ENCODE measurements at places on chromosomes 2 and 18.

DNA sequence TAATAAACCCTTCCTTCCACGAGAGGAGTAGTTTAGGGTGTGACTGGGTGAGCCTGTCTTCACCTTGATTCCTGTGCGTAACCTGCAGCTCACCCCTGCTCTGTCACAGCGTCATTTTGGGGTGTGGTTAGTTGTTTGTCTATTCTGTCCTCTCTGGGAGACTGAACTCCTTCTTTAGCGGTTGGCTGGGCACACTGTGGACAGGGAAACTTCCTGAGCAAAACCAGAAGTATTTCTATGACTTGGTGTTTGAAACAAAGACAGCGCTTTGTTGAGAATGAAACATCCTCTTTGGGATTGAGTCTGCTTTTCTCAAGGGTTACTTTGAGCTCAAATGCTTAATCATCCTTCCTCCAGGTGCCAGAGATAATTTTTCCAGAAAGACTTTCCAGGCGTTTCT lies 270.7 kb downstream of the HRH4 start:
- no peak for DNase-seq

GRCh38 chr2:215619989-215620388 lies 184.1 kb upstream of the FN1 start:
- no peak for DNase-seq

GRCh38 chr2:151520976-151521375 lies 111.3 kb downstream of the RIF1 start:
- DNase-seq, result no peak

DNA sequence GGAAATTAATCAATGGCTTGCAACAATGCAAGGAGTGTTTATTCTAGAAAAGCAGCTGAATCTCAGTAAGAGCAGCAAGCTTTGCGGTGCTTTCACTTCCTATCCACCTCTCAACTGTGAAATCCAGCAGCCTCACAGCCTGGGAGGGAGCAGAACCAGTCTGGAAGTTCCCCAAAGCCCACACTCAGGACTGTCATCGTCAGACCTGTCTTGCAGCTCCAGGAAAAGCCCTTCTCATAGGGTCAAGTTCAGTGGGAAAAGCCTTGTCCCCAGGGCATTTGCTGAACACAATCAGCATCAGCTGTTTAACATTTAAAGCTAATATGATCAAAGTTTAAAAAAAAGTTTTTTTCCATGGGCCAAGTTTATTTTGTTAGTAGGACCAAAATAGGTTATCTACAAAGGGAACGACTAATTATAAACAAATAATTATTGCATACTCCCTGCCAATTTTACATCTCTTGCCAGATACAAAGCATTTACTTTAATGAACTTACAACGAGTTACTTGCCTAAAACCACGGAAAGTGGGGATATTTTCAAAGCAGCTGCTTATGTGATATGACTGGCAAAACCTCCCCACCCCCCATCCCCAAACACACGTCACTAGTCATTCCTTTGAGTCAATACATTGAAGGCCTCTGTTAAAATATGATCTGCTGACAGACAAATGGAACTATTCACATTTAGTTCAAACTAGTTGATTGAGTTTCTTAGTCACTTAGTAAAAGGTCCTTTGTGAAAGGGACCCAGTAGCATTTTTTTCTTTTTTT lies 36.8 kb downstream of the PARD6G start:
- no peak for DNase-seq

GRCh38 chr2:71831193-71831577 lies 316.5 kb downstream of the CYP26B1 start:
- DNase-seq, result no peak

DNA sequence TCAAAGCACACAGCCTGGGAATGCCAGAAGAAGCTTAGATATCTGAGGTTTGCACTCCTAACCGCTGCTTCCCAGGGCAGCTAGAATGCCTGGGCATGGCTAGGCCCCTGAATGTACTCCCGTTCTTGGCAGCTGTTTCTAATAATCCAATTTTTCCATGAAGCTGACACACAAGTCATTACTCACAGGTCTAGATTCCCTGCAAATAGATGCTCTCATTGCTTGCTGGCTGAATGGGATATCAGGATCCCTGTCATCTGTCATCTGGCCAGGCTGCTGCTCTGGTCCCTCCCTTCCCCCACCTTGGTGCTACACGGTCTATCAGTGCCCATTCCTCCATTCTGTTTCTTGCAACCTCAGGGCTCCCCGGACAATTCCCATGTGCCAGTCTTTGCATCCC lies 40.7 kb upstream of the TEX51 start:
- no peak for DNase-seq

GRCh38 chr2:188307850-188308283 lies 16.2 kb downstream of the GULP1 start:
- no peak for DNase-seq

DNA sequence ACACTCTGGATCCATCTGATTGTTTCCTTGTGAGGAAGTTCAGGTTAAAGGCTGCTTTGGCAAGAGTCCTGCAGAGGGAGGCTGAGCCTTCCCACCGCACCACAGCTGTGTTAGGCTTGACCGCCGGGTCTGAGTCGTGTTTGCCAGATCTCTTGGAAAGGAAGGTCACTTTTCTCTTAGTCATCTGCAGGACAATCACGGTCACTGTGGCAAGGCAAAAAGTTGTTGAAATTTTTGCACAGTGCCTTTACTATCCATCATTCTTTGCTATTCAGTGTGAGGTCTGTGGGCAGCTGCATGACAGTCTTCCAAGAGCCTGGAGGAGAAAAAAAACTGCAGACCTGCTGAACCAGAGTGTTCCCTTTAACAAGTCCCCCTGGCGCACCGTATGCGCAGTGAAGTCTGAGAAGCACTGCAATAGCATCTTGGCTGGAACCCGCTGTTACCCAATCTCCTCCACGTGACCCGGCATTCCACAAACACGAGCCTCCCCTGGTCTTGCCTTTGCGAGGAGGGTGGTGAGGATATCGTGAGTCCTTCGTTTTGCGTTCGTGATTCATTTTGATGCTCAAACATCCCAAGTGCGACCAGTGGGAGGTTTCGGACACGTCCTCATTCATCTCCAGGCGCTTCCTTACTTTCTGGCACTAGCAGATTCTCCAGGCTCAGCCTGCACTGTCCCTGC lies 23.0 kb downstream of the BIN1 start:
- no peak for DNase-seq

DNA sequence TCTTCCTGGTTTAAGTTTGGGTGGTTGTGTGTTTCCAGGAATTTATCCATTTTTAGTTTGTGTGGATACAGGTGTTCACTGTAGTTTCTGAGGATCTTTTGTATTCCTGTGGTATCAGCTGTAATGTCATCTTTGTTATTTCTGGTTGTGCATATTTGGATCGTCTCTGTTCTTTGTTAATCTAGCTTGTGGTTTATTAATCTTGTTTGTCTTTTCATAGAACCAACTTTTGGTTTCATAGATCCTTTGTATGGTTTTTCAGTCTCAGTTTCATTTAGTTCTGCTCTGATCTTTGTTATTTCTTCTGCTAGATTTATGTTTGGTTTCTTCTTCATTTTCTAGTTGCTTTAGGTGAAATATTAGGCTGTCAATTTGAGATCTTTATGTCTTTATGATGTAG lies 202.4 kb upstream of the ZSWIM2 start:
- no peak for DNase-seq

DNA sequence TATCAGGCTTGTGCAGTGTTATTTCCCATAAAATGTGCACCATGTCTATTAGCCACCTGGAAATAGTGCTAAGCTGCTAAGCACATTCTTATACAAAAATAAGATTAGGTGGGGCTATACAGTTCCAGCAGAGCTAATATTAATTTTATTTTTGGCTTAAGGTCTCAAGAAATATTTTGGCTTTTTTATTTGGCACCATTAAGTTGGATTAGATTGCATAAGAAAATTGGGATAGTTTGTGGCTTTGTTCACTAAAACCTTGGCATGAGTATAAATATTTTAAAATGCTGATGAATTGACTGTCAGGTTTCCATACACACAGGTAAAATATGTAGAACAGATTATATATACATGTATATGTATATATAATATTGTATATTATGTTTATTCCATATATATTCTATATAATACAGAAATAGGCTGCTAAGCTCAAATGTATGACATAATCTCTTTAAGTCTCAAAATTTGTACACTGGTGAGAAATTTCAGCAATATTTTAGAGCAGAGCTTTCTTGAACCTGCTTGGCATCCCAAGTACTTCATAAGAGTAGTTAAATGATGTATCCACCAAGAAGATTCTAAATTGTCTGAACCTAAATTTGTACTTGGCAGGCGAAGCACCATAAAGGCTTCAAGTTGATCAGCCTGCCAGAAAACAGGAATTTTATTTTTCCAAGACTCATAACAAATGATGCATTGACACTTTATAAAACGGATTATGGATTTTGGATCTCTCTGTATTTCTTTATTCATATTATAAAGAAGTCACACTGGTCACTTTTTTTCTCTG lies 32.6 kb downstream of the CCDC102B start:
- no peak for DNase-seq

- DNase-seq, result no peak
These were observed 38.6 kb upstream of the NCOA1 start for GRCh38 chr2:24452502-24452885.

DNA sequence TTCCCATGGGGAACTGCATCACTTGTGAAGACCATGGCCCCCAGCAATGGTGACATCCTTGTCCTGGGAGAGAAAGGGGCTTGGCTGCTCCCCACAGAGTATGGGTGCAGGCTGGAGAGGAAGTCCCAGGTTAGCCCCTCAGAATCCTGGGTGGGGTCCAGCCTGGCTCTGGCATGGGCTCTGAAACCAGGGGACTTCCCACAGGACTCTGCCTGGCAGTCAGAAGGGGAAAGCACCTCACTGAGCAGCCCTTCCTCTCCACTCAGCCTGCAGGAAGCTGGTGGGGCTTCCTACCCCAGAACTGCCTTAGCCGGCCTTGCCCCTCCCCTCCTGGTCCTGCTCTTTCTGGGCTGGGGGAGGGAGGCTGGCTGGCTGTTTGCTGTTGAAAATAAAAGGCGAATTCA lies 3.7 kb downstream of the NEURL3 start:
- DNase-seq, result no peak

GRCh38 chr18:76972241-76972640 lies 149.9 kb downstream of the ZNF236 start:
- no peak for DNase-seq

Data from neural progenitor cell (in vitro differentiated cells).